ENCODE measurements at places on chromosomes 11 and 22.

DNA sequence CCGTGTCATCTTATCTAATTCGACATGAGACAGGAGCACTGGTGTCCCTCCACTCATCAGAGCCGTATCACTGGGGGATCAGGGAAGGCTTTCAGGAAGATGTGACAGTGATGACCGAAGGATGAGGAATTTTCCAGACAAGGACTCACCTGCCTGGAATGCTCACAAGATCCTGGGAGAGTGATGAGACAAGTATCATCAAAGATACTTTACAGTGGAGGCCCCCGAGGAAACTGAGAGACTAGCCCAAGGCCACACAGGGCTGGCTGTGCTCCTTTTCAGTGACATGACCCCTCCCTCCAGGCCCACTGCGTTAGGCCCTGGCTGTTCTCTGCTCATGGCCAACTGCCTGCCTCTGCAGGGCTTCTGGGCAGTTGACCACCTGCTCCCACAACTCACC is 13.0 kb downstream of the CLPB start:
- DNase-seq, result no peak

DNA sequence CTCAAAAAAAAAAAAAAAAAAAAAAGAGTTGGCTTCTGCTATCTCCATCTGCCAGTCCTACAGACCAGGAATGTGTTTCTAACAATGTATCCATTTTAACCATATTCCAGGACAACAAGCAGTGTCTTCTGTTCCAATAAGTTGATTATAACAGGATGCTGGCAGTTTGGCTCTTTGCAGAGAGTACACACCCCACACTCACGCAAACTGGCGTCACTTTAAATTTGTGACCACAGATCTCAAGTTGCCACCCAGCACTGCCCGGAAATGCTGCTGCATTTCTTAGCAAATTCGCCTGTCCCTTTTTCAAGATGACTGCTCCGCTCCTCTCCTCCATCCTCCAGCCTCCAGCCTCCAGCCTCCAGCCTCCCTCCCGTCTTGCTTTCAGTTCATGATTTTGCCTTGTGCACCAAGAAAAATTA is 44.3 kb downstream of the SCGB1A1 start:
- no peak for DNase-seq

GRCh38 chr22:48822278-48823233 is 1005.1 kb downstream of the BRD1 start:
- no peak for DNase-seq

DNA sequence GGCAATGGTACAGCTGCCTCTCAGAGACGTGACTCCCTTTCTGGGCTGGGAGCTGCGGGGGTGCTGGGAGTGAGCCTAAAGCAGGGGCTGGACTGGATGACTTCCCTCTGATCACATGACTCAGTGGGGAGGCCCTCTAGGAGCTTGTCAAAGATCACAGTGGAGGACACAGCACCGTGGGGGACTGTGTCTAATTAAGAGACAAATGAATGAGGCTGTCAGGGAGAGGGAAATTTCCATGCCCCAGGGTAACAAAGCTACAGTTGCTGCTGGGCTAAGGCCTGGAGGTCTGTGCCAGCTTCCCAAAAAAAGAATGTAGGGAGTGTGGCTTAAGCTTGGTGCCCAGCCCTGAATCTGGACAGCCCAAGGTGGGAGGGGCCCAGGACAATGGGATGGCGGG is 262.8 kb upstream of the PLET1 start:
- no peak for DNase-seq

DNA sequence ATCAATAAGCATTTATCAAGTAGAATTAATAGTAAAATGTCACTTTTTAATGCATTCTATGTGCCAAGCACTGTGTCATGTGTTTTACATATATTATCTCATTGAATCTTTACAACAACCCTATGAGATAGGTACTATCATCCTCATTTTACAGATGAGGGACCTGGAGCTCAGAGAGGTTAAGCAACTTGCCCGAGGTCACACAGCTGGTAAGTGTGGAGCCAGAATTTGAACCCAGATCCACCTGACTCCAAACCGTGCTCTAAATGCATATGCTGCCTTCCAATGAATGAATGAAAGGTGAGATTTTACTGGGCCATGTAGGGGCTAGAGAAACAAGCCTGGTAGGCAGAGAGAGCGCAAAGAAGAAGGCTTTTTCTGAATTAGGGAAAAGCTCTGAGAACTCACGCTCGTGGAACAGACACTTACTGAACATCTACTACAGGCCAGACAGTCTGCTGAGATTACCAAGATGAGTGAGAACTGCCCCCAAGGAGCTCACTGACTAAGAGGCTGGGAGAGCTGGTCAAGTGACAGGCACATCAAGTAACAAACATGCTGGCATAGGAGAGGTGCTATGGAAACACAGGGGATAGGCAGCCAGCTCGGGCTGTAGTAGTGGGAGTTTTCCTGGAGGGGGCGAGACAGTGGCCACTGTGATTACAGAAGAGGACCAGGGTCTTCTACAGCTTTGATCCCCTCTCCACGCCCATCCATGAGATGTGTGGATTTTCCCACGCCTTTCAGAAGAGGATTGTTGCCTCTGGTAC is 4.4 kb downstream of the ABCG4 start:
- DNase-seq, result no peak

DNA sequence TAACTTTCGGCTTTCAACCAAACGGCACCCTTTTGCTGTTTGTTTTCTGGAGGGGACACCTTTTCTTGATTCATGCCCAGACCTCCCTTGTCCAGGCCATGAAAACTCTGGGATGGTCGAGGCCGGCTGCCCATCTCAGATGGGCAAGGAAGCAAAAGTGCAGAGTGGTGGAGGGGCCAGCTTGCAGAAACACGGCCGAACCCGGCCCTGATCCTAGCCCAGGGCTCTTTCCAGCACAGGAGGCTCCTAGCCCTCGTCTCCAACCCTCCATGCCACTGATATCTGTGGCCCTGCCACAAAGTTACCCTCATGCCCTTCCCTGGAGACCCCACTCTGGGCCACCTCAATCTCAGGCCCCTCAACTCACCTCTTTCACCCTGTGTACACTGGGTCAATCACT is 18.9 kb upstream of the SLC22A12 start:
- DNase-seq, result no peak

DNA sequence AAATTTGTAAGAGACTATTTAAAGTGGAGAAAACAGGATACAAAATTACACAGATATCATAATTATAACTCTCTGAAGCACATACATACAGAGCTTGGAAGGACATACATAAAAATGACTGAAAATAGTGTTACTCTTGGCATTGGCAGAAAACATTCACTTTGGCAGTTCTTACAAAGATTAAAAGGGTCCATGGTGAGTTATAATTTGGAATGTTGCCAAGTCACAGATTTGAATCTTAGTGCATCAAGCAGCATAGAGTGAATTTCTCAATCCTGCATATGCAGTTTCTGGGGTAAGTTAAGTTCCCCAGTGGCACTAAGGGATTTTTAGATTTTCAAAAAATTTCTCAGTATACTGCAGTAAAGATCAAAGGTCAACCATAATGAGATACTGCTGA is 115.9 kb downstream of the CCDC81 start:
- no peak for DNase-seq

DNA sequence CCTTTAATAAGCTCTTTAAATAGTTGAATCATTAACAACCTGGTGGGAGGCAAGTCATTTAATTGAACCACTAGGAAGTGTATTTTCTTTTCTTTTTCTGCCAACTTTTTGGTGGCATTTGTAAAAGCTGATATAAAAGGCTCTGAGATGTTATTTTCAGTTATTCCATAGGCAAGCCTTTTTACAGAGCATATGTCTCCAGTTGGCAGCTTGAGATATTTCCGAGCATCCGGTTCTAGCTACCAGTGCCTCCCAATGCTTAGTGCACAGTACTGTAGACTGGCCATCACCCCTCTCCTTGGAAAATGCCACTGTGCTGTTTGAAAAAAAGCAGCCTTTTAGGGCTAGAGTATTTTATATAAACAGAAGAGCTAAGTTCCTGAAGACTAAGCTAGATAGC is 178.7 kb upstream of the SORL1-AS1 start:
- no peak for DNase-seq

GRCh38 chr11:133718238-133718637 is 127.1 kb downstream of the SPATA19 start:
- no peak for DNase-seq

GRCh38 chr11:68870470-68870869 is 28.8 kb upstream of the CPT1A start:
- DNase-seq, result no peak

DNA sequence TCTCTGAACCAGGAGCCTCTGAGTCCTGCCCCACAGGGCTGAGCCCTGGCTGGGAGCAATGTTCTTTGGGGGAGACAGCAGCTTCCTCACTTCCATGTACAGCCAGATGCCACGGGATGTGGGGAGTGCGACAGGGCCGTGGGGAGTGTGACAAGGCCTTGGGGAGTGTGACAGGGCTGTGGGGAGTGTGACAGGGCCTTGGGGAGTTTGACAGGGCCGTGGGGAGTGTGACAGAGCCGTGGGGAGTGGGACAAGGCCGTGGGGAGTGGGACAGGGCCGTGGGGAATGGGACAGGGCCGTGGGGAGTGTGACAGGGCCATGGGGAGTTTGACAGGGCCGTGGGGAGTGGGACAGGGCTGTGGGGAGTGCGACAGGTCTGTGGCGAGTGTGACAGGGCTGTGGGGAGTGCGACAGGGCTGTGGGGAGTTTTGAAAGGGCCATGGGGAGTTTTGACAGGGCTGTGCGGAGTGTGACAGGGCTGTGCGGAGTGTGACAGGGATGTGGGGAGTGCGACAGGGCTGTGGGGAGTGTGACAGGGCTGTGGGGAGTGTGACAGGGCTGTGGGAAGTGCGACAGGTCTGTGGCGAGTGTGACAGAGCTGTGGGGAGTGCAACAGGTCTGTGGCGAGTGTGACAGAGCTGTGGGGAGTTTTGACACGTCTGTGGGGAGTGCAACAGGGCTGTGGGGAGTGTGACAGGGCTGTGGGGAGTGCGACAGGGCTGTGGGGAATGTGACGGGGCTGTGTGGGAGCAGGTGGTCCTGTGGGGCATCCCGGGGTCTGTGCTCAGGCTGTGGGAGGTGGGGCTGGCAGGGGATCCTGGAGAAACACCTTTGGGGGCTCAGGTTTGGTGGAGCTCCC is 6.6 kb upstream of the KRTAP5-6 start:
- DNase-seq, result no peak

DNA sequence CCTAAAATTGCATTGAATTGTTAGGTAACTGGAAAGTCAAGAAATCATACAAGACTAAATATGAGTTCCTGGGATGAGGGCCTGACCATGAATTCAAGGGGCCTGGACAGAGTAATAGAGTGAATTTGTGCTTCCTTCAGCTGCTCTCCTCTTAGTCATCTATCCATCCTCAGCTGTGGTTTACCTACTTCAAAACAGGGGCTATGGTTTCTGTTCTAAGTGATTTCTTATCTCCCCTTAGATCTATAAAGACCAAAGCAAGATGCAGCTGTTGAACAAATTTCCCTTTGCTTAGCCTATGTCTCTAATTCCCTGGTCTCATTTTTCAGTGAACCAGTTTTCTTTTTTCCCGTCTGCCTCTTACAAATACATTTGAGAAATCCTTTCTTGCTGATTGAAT is 428.5 kb downstream of the FAM181B start:
- DNase-seq, result no peak

- DNase-seq, result no peak
These were observed 137.8 kb downstream of the KIRREL3 start for GRCh38 chr11:126862664-126863243.

- no peak for DNase-seq
These were observed 142.4 kb downstream of the DDX10 start for GRCh38 chr11:108807262-108807661.
